Psoas muscle (tissue), 8 donors: ENCODE measurements at places on chromosomes 7 and 10.

DNA sequence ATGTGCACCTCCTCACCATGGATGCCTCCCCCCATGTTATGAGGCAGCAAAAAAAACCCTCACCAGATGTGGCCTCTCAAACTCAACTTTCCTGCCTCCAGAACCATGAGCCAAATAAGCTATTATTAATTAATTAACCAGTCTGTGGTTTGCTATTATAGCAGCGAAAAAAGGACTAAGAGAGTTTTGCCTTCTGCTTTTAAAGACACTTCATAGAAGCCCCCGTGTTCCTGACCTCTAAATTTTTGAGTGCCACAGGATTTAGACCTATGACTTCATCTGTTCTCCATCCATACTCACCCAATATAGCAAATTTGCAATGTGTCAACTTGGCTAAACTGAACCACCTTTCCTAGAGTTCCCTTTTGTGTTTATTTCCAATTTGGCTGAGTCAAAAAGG is 9.2 kb upstream of the SEMA3E start:
- no peak for DNase-seq

DNA sequence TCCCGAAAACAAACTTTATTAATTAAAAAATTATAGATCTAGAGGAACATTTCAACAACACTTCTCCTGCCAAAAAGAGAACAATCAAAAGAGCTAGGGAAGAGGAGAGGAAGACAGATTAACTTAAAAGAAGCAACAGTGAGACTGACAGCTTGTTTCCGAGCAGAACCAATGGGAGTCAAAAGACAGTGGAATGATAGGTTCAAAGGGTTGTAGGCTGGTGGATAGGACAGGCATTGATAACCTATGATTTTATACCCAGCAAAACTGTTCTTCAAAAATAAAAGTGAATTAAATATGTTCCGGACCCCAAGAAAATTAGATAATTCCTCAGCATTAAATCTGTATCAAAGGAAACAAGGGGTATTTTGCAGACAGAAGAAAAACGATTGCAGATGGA is 207.6 kb downstream of the MAD1L1 start:
- no peak for DNase-seq

GRCh38 chr7:46949270-46949931 is 632.5 kb downstream of the TNS3 start:
- no peak for DNase-seq

DNA sequence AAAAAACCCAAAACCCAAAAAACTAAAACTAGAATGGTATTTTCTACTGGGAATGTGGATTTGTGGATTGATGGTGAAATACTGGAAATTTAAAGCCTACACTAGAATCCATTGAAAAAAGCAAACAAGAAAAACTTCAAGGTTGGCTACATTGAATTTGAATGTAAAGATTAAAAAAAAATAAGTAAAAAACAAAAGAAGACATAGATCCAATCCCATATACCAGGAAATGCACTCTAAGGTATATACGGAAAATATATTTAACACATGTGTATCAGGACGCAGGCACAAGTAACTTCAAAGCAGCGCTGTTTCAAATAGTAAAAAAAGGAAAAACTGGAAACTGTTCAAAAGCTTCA is 754 bp upstream of the BBS9 start:
- DNase-seq, result no peak

- DNase-seq, result no peak
These were observed 5.3 kb upstream of the EBF3 start for GRCh38 chr10:129969184-129969910.

DNA sequence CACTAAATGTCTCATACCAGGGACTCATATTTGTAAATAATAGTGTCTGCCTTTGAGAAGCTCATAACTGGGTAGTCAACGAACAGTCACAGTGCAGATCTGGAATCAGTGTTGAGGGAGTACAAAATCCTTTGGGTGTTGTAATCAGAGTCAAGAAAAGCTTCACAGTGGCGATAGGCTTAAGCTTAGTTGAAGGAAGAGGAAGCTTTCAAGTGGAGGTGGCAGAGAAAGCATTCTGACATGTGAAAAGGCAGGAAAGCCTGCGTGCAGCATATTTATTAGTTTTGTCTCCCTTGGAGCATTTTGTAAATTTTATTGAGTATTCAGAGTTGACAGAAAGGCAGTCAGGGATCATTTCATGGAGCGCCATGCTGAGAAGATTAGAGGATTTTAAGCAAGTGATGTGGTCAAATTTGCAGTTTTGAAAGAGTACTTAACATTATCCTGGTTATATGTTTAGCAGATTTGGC is 104.9 kb downstream of the ADK start:
- DNase-seq, result no peak

DNA sequence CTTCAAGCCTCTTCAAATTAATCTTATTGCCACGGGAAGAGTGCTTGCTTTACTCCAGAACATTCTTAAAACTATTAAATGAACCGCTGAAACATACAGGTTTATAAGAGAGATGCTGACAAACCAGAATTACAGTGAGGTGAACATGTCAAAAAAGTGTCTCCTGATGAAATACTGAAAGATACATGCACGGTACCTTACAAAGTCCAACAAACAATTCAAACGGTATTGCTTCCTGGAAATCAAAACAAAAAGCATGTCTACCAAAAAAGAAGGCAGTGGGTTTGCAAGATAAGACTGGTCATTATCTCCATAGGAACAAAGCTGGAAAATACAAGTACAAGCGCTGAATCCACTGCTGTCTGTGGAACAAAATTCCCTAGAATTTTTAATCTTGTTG is 174.5 kb downstream of the DOCK4 start:
- no peak for DNase-seq

DNA sequence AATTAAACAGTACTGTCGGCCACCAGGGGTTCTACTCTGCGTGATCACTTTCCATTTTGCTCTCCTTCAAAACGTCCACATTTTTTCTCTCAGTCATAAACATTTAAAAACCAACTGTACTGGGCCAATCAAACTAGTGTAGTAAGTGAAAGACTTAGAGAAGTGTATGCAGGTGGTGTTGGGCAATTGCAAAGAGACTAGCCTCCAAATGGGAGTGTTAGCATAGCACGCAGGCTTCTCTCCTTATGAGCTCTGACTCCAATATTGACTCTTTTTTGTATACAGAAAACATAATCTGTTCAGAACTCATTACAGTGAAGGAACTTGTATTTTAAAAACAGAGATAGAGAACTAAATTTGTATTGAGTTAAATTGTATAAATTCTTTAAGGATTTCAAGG is 150.6 kb downstream of the SDK1 start:
- no peak for DNase-seq

DNA sequence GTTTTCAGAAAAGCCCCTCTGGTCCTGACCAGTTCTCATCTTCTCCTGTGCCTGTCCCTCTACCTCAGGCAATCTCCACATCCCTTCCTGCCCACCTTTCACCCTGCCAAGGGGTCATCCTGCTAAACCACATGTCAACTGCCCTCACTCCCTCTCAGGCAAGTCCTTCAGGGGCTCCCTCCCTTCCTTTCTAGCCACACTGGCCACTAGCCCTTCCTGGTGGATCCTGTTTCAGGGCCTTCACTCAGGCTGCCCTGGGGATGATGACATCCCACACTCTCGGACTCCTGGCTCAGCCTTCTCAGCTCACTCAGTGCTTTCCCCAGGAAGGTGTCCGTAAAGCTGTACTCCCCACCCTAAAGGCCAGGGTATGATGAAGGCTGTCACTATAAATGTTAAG is 13.4 kb downstream of the STEAP1B start:
- DNase-seq, result no peak

DNA sequence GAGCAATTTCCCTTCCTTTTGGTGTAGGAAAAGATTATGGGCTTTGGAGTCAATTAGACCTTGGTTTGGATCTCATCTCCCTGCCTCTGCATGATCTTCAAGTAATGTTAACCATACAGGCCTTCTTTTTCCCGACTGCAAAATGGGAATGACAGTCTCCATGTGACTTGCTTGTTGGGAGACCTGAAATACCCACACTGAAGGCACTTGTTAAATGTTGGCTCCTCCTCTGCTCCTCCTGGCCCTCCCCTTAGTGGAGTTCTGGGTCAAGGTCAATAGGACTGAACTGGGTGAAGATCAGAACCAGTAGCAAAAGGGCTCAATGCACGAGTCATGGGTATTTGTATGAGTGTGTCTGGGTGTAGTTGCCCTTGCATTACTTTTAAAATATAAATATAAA is 179.4 kb upstream of the PRR15 start:
- no peak for DNase-seq

DNA sequence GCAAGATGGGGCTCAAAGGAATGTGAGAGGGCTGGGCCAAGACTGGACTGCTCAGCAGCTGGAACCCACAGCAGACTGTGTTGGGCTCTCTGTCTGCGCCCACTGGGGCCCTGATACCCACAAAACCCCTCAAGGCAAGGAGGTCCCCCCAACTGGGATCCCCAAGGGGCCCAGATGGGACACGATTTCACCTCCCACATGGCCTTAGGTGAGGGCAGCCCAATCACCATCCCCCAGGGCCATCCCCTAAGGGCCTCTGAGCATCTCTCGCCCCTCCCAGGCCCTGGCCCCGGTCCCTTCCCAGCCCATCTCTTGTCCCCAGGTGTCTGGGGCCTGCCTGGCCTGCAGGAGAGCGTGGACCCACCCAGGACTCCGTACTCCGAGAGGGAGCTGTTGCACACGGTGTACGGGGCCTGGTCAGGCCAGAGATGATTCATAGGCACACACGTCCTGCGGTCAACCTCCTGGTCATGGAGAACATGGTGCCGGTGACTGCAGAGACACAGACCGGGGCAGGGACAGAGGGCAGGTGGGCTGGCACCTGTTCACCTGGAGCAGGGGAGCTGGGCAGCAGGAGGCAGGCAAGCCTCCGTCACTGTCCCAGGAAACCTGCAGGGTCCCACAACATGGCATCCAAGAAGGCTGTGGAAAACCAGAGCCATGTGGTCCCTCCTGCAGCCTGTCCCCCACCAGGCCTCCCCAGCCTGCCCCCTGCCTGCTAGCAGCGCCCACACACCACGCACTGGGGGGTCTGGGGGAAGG is 21.6 kb downstream of the OGDHL start:
- no peak for DNase-seq

DNA sequence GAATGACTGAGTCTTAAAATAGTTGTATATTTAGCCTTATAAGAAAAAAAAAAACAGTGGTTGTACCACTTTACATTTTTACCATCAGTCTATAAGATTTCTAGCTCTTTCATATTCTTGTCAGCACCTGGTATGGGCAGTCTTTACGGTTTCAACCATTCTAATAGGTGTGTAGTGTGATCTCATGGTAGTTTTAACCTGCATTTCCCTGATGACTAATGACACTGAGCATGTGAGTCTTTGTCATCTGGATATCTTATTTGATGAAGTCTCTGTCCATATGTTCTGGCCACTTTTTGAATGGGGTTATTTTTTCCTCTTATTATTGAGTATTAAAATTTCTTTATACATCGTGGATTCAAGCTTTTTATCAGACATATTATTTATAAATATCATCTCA is 365.3 kb upstream of the IGFBP3 start:
- no peak for DNase-seq

DNA sequence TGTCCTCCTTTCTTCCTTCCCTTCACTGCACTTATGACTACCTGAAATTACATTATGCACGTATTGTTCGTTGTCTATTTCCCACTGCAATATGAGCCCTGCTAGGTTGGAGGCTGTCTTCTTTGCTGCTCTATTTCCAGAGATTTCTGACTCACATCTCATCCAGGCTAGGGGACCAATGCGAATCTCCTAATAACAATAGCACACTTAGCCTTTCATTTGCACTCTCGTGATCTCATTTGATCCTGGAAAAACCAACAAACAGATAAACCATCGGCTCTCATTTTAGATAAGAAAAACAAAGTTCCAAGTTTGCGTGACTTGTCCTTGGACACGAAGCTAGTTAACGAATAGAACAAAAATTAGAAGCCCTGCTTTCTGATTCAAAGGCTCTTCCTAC is 1.4 kb downstream of the ZNF438 start:
- no peak for DNase-seq

DNA sequence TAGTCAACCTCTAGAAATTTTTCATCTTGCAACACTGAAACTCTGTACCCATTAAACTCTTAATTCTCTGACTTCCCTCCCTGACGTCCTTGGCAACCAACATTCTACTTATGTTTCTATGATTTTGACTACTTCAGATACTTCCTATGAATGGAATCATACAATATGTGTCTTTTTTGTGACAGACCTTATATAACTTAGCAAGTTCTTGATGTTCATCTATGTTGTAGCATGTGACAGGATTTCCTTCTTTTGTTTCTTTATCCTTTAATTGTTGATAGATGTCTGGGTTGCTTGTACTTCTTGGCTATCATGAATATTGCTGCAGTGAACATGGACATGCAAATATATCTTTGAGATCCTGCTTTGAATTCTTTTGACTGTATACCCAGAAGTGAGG is 240.8 kb downstream of the ADK start:
- no peak for DNase-seq

GRCh38 chr10:21754410-21755011 is 220.5 kb downstream of the MLLT10 start:
- DNase-seq, result no peak

DNA sequence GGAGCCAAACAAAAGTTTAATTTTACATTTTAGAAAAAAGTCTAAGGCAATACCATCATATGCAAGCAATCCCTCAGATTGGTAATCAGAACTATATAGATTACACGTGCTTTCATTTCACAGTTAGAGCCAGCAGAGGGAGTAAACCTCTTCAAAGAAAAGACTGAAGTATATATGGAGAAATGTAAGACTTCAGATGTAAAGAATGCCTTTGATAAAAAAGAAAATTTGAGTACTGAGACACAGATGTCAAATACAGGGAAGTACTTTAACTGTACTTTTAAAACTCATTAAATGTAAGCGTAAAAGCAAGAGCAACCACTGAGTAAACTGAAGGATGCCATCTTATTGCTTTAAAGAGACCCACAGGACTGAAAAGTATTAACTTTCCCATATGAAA is 101.4 kb upstream of the FAM133B start:
- DNase-seq, result no peak

GRCh38 chr10:124003871-124004662 is 89.3 kb downstream of the CHST15 start:
- no peak for DNase-seq

GRCh38 chr10:49081547-49082275 is 33.6 kb downstream of the VSTM4 start:
- no peak for DNase-seq

- peak; percentile 85 for DNase-seq
These were observed at the start of gene REEP3 for GRCh38 chr10:63520500-63521415. Gene REEP3, plus strand, starts transcription at chr10:63521401. Its CDS starts 145 bp downstream, at chr10:63521546.

DNA sequence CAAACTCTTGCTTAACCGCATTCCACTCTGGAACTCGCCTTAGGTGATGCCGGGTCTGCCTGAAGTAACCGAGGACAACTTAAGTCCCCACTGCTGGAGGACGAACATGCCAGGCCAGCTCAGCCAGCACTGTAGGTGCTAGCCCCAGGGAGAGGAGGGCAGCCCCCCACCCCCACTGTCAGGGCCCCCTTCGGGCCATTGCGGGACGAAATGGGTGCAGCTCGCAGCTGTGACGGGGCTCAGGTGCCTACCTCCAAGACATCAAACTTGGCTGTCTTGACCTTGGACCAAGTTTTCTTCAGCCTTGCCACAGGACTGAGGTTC is 60.4 kb downstream of the CSGALNACT2 start:
- DNase-seq, result peak; percentile 37

GRCh38 chr10:27153845-27154193 is 365 bp downstream of the YME1L1 start:
- DNase-seq, result no peak

GRCh38 chr7:15478401-15478800 is 83.4 kb downstream of the AGMO start:
- DNase-seq, result no peak

GRCh38 chr10:20598590-20598989 is 298.5 kb downstream of the NEBL start:
- peak; percentile 80 for DNase-seq
